ENCODE measurements at places on chromosomes 4 and X.

DNA sequence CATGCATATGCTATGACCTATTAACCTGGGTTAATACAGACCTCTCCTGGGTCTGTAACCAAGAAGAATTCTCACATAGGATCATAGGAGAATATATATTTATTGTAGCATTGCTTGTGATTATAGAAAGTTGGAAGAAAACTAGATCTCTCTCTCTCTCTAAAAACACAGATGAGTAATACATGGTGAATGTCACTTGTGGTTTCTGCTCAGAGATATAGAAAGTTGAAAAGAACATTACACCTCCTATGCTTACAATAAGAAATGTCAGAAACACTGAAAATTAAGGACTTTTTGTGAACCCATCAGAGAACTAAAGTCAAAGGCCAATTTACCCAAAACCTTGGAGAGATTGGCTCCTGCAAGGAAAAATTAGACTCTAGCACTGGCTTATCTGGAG lies 1389.5 kb downstream of the FAM133A start:
- DNase-seq, result no peak

DNA sequence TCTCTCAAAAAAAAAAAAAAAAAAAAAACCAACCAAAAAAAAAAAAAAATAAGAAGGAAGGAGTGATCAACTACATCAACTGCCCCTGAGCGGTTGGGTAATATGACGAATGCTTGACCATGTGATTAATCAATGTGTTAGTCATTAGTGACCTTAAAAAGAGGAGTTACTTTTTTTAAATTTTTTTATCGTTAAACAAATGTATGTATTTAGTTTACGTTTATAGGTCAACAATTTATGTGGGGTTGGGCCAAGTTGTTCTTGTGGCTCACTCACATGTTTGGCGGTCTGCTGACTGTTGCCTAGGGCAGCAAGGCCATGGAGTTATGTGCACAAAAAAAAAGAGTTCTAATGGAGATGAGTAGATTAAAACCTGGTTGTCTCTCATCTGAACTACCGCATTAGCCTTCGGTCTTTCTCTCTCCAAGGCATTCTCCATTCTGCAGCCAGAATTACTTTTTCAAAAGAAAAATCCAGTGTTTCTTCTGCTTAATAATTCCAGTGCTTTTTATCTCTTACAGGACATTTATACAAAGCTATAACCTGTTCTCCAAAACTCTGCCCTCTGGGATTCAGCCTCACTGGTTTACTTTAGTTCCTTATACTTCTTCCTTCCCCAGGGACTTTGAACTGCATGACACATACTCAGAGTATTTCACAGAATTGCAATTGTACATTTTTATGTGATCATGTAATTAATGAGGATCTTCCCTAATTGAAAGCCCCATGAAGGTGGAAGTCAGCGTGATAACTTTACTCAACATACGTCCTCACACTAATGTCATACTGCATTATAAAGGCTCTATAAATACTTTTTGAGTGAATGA lies 505.5 kb downstream of the ANKRD50 start:
- no peak for DNase-seq

GRCh38 chrX:78753571-78753970 lies 6.1 kb downstream of the LPAR4 start:
- no peak for DNase-seq

DNA sequence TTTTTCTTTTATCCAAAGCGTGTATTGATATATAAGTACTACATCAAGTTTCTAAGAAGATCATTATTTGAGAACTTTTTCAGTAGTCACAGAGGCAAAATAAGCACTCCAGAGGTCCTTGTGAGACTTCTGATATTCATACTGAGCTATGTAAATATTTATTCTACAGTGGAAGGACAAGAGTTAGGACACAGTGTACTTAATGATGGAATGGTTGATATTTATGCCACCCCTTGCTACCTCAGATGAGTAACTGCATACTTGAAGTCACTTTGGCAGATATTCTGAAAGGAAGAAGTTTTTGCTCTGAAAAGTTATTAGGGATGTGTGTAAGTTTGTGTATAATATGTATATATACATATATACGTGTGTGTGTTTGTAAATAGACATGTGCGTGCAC lies 30.3 kb downstream of the MAGEA1 start:
- no peak for DNase-seq

GRCh38 chrX:9842541-9842940 lies 56.3 kb downstream of the SHROOM2 start:
- DNase-seq, result no peak

- DNase-seq, result no peak
Measured at GRCh38 chr4:69058410-69059059, 37.7 kb upstream of the UGT2B7 start.

- no peak for DNase-seq
Measured at GRCh38 chrX:107135049-107135964, 16.7 kb upstream of the RBM41 start.

DNA sequence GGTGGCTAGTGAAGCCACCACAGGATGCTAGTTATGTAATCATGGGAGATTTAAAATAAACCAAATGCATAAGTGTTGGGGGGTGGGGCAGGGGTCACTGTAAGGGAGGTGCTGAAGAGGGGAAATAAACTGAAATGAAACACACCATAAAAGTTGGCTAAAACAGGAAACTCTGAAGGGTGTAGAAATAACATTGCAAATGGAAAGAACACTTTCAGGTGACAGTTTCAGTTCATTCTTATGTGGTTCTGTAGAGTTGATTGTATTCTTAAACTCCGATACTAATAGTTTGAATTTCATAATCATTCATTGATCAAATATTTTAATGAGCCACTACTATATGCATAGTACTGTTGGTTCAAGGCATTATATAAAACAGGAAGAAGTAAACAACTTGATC lies 80.1 kb downstream of the HDAC8 start:
- DNase-seq, result no peak

DNA sequence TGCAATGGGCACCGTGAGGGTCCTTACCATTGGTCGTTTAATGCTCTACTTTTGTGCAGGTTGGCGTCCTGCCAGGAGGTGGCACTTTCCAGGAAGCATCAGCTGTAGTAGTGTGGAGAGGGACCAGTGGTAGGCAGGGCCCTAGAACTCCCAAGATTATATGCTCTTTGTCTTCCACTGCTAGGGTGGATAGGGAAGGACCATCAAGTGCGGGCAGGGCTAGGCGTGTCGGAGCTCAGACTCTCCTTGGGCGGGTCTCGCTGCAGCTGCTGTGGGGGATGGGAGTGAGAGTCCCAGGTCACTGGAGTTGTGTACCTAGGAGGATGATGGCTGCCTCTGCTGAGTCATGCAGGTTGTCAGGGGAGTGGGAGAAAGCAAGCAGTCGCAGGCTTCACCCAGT lies 134.7 kb downstream of the KLF8 start:
- DNase-seq, result no peak

GRCh38 chrX:9379697-9380551 lies 84.9 kb upstream of the TBL1X start:
- DNase-seq, result no peak

GRCh38 chr4:130393642-130394041 lies 1297.7 kb downstream of the C4orf33 start:
- DNase-seq, result no peak

- DNase-seq, result peak; percentile 36
Measured at GRCh38 chr4:140286456-140286855, 87.0 kb upstream of the SCOC start.

DNA sequence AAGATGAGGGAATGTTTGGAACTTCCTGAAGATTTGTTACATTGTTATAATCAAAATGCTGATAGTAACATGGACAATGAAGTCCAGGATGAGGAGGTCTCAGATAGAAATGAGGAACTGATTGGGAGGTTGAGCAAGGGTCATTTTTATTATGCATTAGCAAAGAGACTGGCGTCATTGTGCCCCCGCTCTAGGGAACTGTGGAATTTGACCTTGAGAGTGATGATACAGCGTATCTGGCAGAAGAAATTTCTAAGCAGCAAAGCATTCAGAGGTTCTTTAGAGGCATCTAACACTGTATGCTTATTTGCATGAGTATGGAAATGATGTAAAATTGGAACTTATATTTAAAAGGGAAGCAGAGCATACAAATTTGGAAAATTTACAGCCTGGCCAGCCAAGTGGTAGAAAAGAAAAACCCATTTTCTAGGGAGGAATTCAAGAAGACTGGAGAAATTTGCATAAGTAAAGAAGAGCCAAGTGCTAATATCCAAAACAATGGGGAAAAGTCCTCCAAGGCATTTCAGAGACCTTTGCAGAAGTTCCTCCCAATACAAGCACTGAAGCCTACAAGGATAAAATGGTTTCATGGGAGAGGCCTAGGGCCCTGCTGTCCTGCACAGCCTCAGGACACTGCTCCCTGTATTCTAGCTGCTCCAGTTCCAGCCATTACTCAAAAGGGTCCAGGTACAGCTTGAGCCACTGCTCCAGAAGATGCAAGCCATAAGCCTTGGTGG lies 483.0 kb upstream of the NDST4 start:
- DNase-seq, result no peak

DNA sequence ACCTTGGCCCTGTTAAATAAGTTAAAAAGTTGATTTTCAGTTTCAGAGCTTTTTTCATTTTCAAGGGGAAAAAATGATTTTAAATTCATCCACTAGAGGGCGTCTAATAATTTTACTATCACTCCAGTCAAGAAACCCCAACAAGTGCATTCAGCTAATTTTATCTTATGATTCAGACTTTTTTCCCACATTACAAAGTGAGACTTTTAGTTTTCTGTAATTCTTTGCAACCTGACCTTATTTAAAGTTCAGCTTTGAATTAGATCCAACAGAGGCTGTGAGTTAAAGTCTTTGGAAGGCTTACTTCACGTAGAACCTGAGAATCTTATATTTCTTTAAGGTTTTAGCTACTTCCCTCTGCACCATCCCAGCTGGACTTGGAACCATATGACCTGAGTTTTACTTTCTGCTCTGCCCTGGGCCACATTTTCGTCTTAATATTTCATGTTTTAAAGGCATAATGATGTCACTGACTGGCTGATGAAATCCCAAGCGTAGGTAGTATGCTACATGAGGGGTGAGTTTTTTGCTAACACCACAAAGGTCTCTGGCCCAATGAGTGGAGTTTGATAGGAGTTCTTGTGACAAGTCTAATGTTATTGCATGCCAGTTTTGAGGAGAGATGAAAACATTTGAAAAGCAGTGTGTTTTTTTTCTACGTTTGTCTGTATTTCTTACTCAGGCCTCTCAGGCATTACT lies 7.2 kb downstream of the GNRHR start:
- DNase-seq, result peak; percentile 51

DNA sequence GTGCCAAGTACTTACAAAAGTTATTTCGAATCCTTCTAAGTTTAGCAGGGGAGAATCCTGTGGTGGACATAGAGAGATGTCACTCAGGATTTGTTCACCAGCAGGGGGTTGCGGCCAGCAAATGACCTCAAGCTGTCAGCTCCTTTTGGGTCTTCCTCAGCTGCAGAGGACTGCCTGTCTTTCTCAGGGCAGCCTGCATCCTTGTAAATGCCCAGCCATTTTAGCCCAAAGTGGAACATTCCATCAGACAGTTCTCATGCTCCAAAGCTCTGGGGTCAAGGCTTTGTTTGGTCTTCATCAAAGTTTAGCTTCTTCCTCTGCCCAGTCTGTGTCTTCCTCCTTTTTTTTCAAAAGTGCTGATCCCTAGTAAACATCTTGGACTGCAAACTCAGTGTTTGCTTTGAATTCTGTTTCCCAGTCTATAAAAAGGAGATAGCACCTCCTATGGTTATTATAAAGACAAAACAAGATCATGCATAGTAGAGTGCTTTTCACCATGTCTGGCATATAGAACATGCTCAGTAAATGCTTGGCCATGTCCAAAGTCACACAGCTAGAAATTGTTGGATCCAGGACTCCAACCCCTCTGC lies 156.4 kb upstream of the GATB start:
- DNase-seq, result no peak

GRCh38 chrX:64580035-64580434 lies 184.8 kb upstream of the MTMR8 start:
- no peak for DNase-seq

DNA sequence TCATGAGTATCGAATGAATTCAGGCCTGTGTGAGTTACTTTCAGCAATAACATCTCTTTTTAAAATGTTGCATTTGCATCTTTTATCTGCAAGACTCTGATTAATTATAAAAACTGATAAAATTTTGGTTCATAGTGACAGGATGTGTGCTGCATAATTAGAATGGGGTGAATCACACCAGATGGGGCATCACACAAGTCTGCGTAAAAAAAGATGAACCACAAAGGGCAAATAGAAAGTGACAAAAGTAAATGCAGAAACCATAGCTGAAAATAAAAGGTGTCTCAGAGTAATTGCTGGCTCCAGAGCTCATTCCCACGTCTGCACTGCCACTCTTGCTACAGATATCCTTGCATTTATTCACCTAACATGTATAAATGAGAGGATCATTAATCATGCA lies 131.1 kb downstream of the HS3ST1 start:
- no peak for DNase-seq

- DNase-seq, result no peak
Measured at GRCh38 chr4:122588453-122589238, 32.2 kb downstream of the IL21 start.

- DNase-seq, result no peak
Measured at GRCh38 chrX:122272011-122272410, 912.1 kb upstream of the GRIA3 start.

- no peak for DNase-seq
Measured at GRCh38 chr4:48138936-48139335, 4.9 kb upstream of the TXK start.

- no peak for DNase-seq
Measured at GRCh38 chr4:122539861-122540465, 80.9 kb downstream of the IL21 start.

GRCh38 chrX:138775517-138775916 lies 64.0 kb upstream of the FGF13 start:
- DNase-seq, result peak; percentile 27

GRCh38 chrX:78673246-78673645 lies 14.1 kb upstream of the RTL3 start:
- DNase-seq, result no peak

GRCh38 chrX:9835585-9836210 lies 49.5 kb downstream of the SHROOM2 start:
- DNase-seq, result no peak

DNA sequence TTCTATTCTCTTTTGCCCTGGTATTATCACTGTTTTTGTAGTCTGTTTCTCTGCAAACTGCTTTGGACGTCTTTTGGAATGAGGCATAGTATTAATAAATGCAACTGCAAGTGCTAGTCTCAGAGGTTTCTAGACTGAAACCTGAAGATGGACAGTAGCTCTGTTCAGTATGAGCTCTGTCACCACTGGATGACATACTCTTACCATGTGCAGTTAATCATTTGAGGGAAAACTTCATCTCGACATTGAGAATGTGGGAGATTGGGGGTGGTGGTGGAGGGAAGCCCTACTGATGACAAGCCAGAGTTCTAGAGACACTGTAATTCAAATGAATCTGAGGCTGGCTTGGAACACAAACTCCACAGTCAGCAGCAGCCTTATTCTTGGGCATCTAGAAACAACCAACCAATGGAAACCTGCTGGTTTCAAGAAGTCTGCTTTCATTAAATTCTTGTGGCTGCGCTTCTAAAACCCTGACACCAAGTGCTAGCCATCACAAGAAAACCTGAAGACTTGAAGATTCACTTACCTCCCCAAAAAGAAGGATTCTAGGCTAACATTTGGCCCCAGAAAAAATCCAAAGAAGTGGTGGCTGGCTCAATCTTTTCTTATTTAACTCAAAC lies 161.7 kb downstream of the RASL11B start:
- no peak for DNase-seq

- DNase-seq, result no peak
Measured at GRCh38 chr4:152870606-152871005, 65.5 kb upstream of the FHDC1 start.
